ENCODE measurements at places on chromosomes 12 and 14. TPM values are rescaled to one million over a fixed set of nuclear protein-coding genes. Genes with fewer than 3 reads are reported as not detected.
A peak's percentile ranks its signal among the peaks of the same experiment; 100 is the strongest.

The LRRK2 gene
- total RNA-seq = 13.7 TPM

- H3K27ac ChIP-seq = no peak overlapping the region
- H3K27me3 ChIP-seq = no peaks in the 10 kb centered on the region
- no peak overlapping the region for H3K4me3 ChIP-seq
Observed at GRCh38 chr14:61147831-61148549, 133.1 kb downstream of the TMEM30B start.

GRCh38 chr12:6263931-6264330 is 46.6 kb upstream of the PLEKHG6 start:
- H3K36me3 ChIP-seq = no peaks in the 10 kb centered on the region
- H3K27ac ChIP-seq = no peak overlapping the region
- no peak overlapping the region for H3K4me3 ChIP-seq

- no peaks in the 10 kb centered on the region for H3K36me3 ChIP-seq
- H3K4me1 ChIP-seq = peaks cover 49% of the 10 kb centered on the region
- DNase-seq = peak; percentile 27
Observed at GRCh38 chr12:69150083-69150795, 89.1 kb upstream of the CPSF6 start.

DNA sequence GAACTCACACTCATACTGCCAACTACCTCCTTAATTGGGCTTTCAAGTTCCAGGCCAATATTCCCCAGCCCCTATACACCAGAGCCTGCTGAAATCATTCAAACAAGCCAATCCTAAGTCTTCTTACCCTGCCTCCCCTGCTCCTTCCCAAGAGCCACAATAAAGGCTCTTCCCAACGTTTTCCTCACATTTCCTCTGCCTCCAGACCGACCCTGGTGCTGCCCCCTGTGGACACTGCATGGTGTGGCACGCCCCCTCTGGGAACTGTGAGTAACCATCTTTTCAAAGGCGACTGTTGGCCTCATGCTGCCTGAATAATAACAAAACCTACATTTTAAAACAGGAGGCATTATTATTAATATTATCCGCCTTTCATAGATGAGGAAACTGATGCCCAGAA is 111.6 kb upstream of the NOS1 start:
- no peaks in the 10 kb centered on the region for H3K36me3 ChIP-seq
- no peak overlapping the region for H3K27ac ChIP-seq
- DNase-seq = peak; percentile 20
- H3K4me3 ChIP-seq = no peak overlapping the region

Measured in body of pancreas (tissue), 4 donors.